Common myeloid progenitor, CD34-positive (primary cell): ENCODE measurements at places on chromosomes 12 and 14.
A peak's percentile ranks its signal among the peaks of the same experiment; 100 is the strongest.

GRCh38 chr14:93976477-93977057 lies at the start of gene ASB2:
Gene ASB2 (minus strand): TSS chr14:93976570. CDS start chr14:93964539, 12,031 bp downstream.
- DNase-seq, result peak; percentile 33

DNA sequence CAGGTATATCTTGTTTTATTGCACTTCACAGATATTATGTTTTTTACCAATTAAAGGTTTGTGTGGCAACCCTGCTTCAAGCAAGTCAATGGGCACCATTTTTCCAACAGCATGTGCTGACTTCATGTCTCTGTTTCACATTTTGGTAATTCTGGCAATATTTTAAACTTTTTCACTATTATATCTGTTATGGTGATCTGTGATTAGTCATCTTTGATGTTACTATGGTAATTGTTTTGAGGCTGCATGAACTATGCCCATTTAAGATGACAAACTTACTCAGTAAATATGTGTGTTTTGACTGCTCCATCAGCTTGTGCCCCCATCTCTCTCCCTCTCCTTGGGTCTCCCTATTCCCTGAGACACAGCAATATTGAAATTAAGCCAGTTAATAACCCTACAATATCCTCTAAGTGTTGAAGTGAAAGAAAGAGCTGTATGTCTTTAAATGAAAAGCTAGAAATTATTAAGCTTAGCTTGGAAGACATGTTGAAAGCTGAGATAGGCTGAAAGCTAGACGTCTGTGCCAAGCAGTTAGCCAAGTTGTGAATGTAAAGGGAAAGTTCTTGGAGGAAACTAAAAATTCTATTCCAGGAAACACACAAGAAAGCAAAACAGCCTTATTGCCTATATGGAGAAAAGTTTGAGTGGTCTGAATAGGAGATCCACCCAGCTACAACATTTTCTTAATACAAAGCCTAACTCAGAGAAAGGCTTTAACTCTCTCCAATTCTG lies 365.1 kb downstream of the ATP23 start:
- DNase-seq, result no peak

GRCh38 chr12:5220835-5221234 lies 177.2 kb downstream of the KCNA5 start:
- peak; percentile 92 for DNase-seq

GRCh38 chr14:29176876-29177275 lies 410.3 kb downstream of the FOXG1 start:
- no peak for DNase-seq

GRCh38 chr14:105863296-105864108 lies 337.1 kb downstream of the TMEM121 start:
- DNase-seq, result no peak

- no peak for DNase-seq
Observed at GRCh38 chr12:71556875-71557274, 106.8 kb downstream of the ZFC3H1 start.

DNA sequence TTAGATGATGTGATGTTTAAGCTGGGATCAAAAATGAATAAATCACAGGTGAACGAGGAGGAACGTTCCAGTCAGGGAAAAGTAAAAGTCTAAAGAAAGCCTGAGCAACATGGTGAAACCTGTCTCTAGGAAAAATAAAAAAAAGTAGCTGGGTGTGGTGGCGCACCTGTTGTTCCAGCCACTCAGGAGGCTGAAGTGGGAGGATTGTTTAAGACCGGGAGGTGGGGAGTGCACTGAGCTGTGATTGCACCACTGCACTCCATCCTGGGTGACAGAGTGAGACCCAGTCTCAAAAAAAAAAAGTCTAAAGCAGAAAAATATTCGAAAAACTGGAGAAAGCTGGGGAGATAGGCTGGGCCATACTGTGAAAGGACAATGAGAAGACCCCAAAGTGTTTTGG lies 39.2 kb upstream of the SOCS2 start:
- DNase-seq, result no peak

- DNase-seq, result no peak
Observed at GRCh38 chr12:88816201-88816600, 235.9 kb upstream of the KITLG start.

DNA sequence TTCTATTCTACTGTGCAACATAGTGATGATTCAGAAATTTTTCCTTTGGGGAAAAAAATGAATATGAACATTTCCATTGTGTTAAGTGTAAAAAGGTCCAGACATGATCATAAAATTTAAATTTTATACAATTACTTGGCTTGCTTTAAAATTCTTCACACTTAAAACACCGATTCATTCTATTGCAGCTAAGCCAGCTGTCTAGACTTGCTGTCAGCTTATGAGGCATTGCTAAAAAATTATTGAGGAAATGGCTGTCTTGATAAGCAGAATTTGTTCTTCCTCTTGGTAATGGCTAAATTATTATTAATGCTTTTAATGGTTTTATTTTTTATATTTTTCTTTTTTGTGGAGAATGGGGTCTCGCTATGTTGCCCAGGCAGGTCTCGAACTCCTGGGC lies 1.8 kb downstream of the LYSET start:
- DNase-seq, result no peak

DNA sequence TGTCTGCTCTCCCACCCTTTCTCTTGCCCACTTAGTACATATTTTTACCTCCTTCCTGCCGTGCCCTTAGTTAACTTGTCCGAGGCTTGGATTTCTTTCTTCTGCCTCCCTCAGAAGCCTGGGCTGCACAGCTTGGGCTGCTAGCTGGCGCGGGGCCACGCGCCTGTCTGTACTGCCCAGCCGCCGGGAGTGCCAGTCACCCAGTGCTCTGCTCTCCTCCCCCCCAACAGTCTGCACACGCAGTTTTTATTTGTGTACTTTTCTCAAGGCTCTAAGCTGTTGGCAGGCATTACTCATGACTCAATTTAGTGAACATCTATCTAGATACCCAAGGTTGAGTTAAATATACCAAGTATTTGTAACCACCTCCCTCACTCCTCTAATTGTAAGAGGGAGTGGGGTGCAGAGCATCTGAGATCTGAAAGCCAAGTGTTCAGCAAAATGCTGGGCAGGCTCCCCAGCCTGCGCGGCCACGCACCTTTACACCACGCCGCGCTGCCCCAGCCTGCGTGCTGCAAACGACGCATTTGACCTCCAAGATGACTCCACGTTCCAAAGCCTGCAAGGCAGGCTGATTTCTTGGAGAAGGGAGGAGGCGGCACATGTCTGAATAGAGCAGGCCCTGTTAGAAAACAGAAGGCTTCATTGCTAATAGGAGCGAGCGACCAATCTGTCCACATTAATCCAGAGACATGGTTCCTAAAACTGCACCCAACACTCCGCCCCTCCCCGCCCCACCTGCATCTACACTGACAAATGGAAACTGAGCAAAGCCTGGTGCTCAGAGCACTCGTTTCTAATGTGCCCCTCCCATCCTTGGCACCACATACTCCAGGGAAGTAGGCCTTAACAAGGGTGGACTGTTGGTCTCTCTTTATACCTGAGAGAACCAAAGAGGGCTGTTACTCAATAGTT lies 18.2 kb upstream of the CACNA2D4 start:
- DNase-seq, result no peak

DNA sequence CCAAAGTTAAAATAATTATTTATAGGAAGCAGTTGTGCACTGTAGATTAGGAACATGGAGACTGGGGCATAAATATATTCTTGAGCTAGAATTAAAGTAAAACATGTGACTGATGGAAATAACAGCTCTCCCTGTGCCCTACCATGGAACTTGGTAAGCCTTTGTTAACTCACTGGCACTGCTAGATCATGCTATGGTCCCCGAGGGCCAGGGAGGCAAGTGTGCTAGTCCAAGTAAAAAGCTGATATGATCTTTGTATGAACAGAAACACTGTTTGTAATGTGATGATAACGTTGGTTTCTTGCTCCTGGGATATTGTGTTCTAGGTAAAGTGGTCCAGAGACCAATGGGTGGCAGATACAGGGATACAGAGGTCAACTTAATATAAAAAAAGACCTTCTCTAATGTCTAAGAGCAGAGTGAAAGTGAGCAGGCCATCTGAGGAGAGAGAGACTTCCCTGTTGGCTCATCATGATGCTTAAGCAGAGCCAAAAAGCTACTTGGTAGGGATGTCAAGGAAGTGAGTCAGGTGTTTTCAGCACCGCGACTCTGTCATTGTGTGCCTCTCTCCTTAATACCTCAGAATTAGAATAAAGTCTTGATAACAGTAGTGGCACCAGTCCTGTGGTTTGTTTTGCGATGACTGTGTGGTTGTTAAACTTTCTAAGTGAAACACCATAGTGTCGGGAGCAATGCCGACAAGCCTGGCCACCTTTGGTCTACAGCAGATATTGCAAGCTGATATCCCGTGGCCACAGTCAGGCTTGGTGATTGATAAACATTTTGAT lies 27.6 kb downstream of the BICD1 start:
- peak; percentile 95 for DNase-seq

DNA sequence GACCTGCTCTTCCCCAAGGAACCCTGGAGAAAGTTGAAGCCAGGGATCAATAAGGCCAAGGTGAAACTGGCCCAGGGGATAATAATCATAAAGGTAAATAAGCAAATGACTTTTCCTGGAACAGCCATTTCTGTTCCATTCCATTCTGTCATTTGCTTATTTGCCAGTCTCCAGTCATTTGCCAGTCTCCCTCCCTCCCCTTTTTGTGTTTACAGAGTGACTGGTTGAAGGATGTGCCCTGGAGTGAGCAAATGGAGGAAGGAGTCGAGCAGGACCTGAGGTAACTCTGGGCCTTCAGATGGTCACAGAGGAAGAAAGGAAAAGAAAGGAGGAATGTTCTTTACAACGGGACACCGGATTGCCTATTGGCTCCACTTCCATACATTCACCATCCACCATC lies 17.8 kb upstream of the DCD start:
- no peak for DNase-seq

DNA sequence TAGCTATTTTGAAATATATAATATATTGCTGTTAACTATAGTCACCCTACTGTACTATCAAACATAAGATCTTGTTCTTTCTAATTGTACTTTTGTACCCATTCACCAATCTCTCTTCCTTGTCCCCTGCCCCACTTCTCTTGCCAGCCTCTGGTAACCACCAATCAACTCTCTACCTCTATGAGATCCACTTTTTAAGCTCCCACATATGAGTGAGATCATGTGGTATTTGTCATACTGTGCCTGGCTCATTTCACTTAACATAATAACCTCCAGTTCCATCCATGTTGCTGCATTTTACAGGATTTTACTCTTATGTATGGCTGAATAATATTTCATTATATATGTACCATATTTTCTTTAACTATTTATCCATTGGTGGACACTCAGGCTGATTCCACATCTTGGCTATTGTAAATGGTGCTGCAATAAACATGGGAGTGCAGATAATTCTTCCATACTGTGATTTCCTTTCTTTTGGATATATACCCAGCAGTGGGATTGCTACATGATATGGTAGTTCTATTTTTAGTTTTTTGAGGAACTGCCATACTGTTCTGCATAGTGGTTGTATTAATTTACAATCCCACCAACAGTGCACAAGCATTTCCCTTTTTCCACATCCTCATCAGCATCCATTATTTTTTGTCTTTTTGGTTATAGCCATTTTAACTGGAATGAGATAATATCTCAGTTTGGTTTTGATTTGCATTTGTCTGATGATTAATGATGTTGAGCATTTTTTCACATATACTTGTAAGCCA lies 33.5 kb upstream of the SPIC start:
- no peak for DNase-seq

GRCh38 chr14:93041830-93042229 lies 73.9 kb downstream of the ITPK1 start:
- no peak for DNase-seq

DNA sequence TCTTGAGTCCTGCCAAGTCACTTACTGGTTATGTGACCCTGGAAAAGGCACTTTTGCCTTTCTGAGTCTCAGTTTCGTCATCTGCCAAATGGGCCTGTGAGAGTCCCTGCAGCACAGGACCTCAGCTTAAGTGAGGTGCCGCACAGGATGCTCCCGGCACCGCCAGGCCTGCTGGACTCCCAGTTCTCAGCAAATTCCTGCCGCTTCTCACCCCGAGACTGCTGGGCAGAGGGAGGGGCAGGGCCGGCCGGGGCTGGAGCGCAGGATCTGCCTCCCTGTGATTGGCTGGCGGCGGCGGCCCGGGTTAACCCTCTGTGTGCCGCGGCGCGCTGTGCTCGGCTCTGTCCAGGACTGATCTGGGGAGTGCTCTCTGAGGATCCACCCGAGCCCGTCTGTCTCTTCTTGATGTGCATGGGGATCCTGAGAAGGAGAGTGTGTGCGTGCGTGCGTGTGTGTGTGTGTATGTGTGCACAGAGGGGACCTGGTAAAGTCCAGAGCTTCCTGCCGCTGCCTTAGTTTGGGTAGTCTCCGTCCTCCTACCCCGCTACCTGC lies 8.6 kb downstream of the SETD1B start:
- no peak for DNase-seq

- DNase-seq, result no peak
Observed at GRCh38 chr12:5076761-5077160, 33.1 kb downstream of the KCNA5 start.

DNA sequence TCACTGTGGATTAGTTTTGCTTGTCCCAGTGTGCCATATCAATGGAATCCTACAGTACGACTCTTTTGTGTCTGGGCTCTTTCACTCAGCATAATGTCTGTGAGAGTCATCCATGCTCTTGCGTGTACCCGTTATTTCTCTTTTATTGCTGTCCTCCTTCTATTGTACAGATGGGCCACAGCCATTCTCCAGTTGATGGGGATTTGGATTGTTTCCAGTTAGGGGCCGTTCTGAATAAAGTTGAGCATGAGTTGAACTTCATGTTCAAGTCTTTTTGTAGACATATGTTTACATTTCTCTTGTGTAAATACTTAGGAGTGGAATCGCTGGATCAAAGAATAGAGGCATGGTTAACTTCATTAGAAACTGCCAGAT lies 38.3 kb downstream of the MYO1H start:
- DNase-seq, result no peak

GRCh38 chr12:63955831-63956666 lies 111.5 kb downstream of the SRGAP1 start:
- peak; percentile 87 for DNase-seq

GRCh38 chr12:45435945-45436710 lies 220.2 kb downstream of the ANO6 start:
- peak; percentile 79 for DNase-seq

DNA sequence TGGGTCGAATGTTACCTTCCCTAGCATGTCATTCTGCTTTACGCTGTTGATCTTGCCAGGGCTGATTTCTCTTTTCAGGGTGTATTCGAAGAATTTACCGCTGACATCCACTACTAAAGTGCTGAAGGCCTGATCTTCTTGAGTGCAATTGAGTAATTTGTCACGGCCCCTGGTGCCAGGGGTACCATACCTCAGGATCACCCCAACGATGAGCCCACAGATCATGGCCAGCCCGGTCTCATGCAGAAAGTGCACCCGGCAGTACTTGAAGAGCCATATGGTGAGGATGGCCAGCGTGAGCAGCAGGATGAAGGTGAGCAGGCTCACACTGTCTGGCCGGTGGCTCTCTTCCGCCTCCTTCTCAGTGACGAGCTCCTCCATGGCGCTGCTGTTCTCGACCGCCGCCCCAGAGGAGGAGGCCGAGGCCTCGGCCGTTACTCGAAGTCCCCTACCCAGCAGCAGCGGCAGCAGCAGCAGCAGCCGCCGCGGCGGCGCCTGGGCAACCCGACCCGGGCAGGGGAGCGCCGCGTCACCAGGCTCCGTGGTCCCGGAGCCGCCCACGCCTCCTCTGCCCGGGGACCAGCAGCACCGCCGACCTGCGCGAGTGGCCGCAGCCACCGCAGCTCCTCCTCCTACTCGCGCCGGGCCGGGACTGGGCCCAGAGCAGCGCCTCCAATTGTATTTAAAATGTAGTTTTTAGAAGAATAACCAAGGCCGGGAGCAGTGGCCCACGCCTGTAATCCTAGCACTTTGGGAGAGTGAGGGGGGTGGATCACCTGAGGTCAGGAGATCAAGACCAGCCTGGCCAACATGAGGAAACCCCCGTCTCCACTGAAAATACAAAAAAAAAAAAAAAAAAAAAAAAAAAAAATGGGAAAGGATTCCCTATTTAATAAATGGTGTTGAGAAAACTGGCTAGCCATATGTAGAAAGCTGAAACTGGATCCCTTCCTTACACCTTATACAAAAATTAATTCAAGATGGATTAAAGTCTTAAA lies 58.5 kb upstream of the TMPO start:
- peak; percentile 90 for DNase-seq
